Naive B cell (primary cell): ENCODE measurements at places on chromosomes 13 and 19. TPM values are rescaled to one million over a fixed set of nuclear protein-coding genes. Genes with fewer than 3 reads are reported as not detected.

GRCh38 chr19:6501740-6502648 lies at the start of gene TUBB4A:
Gene TUBB4A (minus strand): TSS chr19:6502309. CDS start chr19:6502212, 97 bp downstream.
- no peaks in the 10 kb centered on the region for H3K36me3 ChIP-seq
- peaks cover 8% of the 10 kb centered on the region for H3K27me3 ChIP-seq
- H3K4me1 ChIP-seq, result peaks cover 14% of the 10 kb centered on the region
- H3K4me3 ChIP-seq, result peak within 1 kb of the TSS; percentile 94

GRCh38 chr19:1651568-1652291 lies 685 bp downstream of the TCF3 start:
- peaks cover 52% of the 10 kb centered on the region for H3K4me1 ChIP-seq
- no peaks in the 10 kb centered on the region for H3K27me3 ChIP-seq
- H3K4me3 ChIP-seq, result peak overlapping the region; percentile 97
- peak; percentile 52 for DNase-seq
- H3K36me3 ChIP-seq, result no peaks in the 10 kb centered on the region

GRCh38 chr13:76994281-76994680 lies 2.4 kb downstream of the CLN5 start:
- no peak for DNase-seq
- H3K27me3 ChIP-seq, result no peaks in the 10 kb centered on the region
- H3K27ac ChIP-seq, result peak overlapping the region; percentile 41
- peak overlapping the region; percentile 7 for H3K4me3 ChIP-seq

- no peaks in the 10 kb centered on the region for H3K27me3 ChIP-seq
- DNase-seq, result no peak
- H3K27ac ChIP-seq, result no peak overlapping the region
- peaks cover 71% of the 10 kb centered on the region for H3K4me1 ChIP-seq
- peaks cover 8% of the 10 kb centered on the region for H3K36me3 ChIP-seq
- H3K4me3 ChIP-seq, result no peak overlapping the region
These were observed 9.6 kb downstream of the USP12 start for GRCh38 chr13:27161980-27162379.

- H3K4me1 ChIP-seq, result peaks cover 15% of the 10 kb centered on the region
- no peak for DNase-seq
- peaks cover 6% of the 10 kb centered on the region for H3K27me3 ChIP-seq
- H3K36me3 ChIP-seq, result no peaks in the 10 kb centered on the region
- H3K27ac ChIP-seq, result peak overlapping the region; percentile 76
- H3K4me3 ChIP-seq, result peak overlapping the region; percentile 96
These were observed 801 bp downstream of the QTRT1 start for GRCh38 chr19:10701955-10702525.

The CEBPA gene
- polyA plus RNA-seq, result not detected

The AMER2 gene
- not detected for polyA plus RNA-seq

- no peaks in the 10 kb centered on the region for H3K36me3 ChIP-seq
- no peaks in the 10 kb centered on the region for H3K4me1 ChIP-seq
- H3K27me3 ChIP-seq, result peaks cover 46% of the 10 kb centered on the region
- no peak overlapping the region for H3K4me3 ChIP-seq
- no peak for DNase-seq
These were observed 109.2 kb upstream of the SLC7A1 start for GRCh38 chr13:29704648-29705047.

GRCh38 chr13:25172303-25172630 lies 179 bp upstream of the AMER2 start:
- peak overlapping the region; percentile 51 for H3K4me3 ChIP-seq
- H3K4me1 ChIP-seq, result peaks cover 16% of the 10 kb centered on the region
- no peak overlapping the region for H3K27ac ChIP-seq
- H3K27me3 ChIP-seq, result peaks cover 69% of the 10 kb centered on the region
- H3K36me3 ChIP-seq, result peaks cover 6% of the 10 kb centered on the region

DNA sequence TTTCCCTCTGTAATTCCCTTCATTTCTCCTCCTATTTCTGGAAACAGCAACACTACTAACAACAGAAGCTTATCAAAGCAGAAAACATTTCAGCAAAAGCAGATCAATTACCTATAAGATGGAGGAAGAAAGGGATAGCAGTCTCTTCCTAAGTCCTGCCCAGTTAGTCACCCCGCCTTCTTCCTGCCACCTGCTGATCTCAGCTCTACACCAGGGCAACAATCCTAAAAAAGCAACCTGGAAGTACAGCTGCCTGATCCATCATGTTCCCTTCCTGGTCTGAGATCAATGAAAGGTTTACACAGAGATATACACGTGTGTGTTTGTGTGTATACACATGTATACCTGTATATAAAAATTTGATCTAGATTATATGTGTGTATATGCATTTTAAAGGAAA lies 59.4 kb downstream of the TSC22D1 start:
- no peak overlapping the region for H3K27ac ChIP-seq

The APOC1 gene
- polyA plus RNA-seq, result not detected

GRCh38 chr19:19207637-19208572 lies 3.9 kb upstream of the NCAN start:
- DNase-seq, result no peak
- peaks cover 22% of the 10 kb centered on the region for H3K4me1 ChIP-seq
- peaks cover 6% of the 10 kb centered on the region for H3K27me3 ChIP-seq
- H3K27ac ChIP-seq, result no peak overlapping the region

DNA sequence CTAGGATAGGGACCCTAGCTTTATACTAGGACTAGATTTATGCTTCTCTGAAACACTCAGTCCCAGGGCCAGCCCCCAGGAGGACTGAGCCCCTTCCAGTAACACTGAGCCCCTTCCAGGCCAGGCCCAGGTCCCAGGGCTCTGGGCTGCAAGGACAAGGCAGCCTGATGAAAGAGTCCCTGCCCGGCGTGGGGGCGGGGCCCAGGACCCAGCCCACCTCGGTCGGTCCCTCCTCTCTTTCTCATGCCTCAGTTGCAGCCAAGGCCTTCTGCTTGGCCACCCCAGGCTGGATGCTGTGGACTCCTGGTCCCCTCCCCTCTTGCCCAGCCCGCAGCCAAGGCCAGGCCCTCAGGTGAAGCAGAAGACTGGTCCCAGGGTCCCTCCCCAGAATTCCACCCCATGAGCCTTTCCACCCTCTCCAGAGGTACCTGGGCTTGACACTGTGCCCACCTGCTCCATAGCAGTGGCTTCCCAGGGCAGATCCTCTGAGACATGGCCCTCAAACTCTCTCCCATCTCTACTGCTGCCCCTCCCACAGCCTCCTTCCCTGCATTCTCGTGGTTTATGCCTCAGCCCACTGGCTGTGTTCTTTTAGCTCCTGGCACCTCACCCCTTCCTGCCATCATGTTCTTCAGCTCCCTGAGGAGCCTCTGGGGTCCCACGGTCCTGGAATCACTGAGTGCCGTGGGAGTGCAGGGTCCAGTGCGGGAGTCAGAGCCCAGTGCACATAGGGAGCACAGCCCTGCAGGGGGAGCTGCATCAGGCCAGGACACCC lies 53.6 kb upstream of the C1QTNF9B start:
- no peak overlapping the region for H3K4me3 ChIP-seq
- H3K4me1 ChIP-seq, result no peaks in the 10 kb centered on the region
- peaks cover 5% of the 10 kb centered on the region for H3K27me3 ChIP-seq
- no peak for DNase-seq
- H3K36me3 ChIP-seq, result no peaks in the 10 kb centered on the region

GRCh38 chr13:59633290-59633689 lies 530.4 kb downstream of the DIAPH3 start:
- H3K4me3 ChIP-seq, result no peak overlapping the region
- no peaks in the 10 kb centered on the region for H3K4me1 ChIP-seq
- no peak for DNase-seq
- peaks cover 3% of the 10 kb centered on the region for H3K27me3 ChIP-seq
- no peaks in the 10 kb centered on the region for H3K36me3 ChIP-seq

GRCh38 chr19:5048091-5048726 lies 79.3 kb downstream of the KDM4B start:
- H3K27me3 ChIP-seq, result no peaks in the 10 kb centered on the region
- no peak overlapping the region for H3K4me3 ChIP-seq
- peak; percentile 58 for DNase-seq
- H3K27ac ChIP-seq, result no peak overlapping the region
- peaks cover 14% of the 10 kb centered on the region for H3K4me1 ChIP-seq

The SYDE1 gene
- polyA plus RNA-seq, result 0.16 TPM

- no peaks in the 10 kb centered on the region for H3K27me3 ChIP-seq
- H3K4me3 ChIP-seq, result no peak overlapping the region
- H3K27ac ChIP-seq, result no peak overlapping the region
- no peak for DNase-seq
These were observed 88.6 kb downstream of the DCT start for GRCh38 chr13:94390881-94391280.

The SIGLEC8 gene
- polyA plus RNA-seq, result not detected

GRCh38 chr13:102028206-102028605 lies 373.6 kb downstream of the FGF14 start:
- H3K4me3 ChIP-seq, result no peak overlapping the region
- H3K27ac ChIP-seq, result no peak overlapping the region
- DNase-seq, result no peak
- H3K4me1 ChIP-seq, result no peaks in the 10 kb centered on the region
- H3K36me3 ChIP-seq, result no peaks in the 10 kb centered on the region
- H3K27me3 ChIP-seq, result no peaks in the 10 kb centered on the region

GRCh38 chr19:16200038-16201010 lies 2.6 kb downstream of the AP1M1 start:
- no peak for DNase-seq
- H3K27me3 ChIP-seq, result no peaks in the 10 kb centered on the region
- H3K4me3 ChIP-seq, result peak overlapping the region; percentile 51
- H3K4me1 ChIP-seq, result peaks cover 62% of the 10 kb centered on the region
